ENCODE measurements at places on chromosomes 12 and 14.

DNA sequence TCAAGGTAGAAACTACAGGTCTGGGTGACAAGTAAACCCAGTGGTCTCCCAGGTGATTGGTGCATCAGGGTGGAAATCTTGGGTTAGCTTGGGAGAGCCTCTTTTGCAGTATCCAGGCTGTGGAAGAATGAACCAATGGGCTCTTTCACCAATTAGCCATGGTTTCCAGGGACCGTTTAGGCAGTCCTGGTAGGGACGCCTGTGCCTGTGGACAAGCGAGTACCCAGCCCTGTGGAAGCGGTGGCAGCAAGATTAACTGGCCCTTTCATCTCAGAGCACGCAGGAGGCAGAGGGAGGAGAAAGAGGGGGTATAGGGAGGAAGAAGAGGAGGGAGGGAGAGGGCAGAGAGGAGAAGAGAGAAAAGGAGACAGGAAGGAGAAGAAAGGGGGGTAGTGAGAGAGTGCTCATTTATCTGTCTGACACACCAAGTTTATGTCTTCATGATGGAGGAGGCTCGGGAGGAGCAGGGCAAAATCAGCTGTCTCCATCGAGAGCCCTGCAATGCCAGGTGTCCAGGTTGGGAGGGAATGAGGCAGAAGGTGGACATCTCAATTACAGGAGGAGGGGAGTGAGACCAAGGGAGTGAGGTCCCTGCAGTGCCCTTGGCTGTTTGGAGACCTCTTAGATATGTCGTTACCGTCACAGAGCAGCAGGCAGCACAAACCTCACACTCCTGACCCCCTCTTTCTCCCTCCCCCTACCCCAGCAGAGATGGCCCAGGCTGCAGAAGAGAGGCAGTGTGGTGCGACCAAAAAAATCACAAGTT is 4.6 kb upstream of the ZDHHC22 start:
- DNase-seq = no peak

- DNase-seq = peak; percentile 75
Observed at GRCh38 chr14:35121887-35122695, at the start of the genes PPP2R3C and PRORP. PPP2R3C (minus strand) TSS chr14:35121990; CDS start chr14:35121959, 31 bp downstream. PRORP (plus strand) TSS chr14:35122552; CDS start chr14:35123246, 694 bp downstream.

GRCh38 chr14:53027041-53027440 is 76.2 kb upstream of the FERMT2 start:
- no peak for DNase-seq

DNA sequence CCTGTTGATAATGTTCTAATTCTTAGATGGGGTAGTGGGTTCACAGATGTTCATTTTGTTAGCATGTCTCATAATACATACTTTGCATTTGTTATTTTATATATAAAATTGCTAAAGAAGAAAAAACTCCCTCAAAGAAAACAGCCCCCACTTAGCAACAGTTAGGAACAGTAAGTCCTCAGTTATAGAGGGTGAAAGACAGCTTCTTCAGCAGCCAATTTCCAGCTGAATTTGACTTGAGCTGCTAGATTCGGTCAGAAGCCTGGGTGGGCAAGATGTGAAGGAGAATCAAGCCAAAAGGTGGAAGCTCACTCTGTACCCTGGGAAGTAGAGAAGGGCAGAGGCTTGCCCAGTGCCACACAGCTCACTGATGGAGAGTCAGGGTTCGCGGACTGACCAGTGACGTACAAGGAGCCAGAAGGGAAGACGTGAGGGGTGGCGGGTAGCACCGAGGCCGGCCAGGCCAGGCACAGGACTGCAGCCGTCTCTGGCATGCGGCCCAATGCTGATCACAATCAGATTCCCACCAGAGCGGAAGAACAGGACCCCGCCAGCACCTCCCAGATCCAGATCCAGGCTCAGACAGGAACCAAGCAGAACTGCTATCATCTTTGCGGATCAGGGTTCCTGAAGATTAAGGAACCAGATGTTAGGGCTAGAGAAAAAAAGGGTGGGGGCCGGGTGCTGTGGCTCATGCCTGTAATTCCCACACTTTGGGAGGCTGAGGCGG is 30.4 kb upstream of the VWF start:
- no peak for DNase-seq

DNA sequence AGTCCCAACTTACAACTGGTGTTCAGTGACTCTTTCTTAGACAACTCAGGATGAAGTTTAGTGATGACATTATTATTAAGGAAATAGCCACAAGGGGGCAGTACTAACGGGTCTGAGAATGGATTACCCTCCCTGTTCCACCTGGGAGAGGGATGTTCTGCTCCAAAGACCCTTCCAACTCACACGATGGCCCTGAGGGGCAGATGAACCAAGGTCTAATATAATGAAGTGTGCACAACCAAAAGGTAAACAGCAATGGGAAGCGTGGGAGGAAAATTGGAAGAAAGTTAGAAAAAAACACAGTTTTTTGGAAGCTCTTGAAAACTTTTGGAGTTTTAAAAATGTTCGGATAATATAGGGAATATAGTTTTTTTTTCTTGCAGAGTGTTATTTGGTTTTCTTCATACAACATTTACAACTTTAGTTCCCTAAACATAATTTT is 24.0 kb downstream of the FGF6 start:
- peak; percentile 47 for DNase-seq

DNA sequence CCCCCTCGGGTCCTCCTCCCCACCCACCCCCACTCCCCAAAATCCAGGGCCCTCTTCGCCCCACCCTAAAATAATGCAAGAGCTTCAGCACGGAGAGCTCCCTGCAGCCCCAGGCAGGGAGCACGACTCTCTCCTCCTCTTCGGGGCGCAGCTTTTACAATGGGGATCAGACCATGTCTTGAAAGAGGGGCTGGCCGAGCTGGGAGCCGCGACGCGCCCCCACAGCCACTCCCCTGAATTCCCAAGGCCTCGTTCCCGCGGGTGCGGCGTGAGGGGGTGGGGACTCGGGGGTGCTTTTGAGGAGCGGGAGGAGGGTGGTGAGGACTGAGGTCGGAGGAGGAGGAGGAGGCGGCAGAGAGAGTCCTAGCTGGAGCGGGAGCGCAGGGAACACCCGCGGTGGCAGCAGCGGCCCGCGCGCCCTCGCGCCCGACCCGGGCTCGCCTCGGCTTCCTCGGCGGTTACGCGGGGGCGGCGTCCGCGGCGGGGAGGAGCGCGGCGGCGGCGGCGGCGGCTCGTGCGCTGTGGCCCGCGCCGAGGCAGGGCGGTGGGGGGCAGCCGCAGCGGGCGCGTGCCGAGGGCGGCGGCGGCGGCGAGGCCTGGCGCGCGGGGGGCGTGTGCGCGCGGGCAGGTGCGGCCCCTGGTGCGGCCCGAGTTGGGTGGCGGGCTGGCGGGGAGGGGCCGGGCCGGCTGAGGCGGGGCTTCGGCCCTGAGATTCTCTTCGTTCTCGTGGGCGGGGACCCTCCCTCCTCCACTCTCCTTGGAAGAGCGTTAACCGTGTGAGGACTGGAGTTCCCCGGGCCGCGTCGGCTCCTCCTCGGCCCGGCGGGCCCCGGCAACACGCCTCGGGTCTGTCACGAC is at the start of gene ANKS1B:
Gene ANKS1B, minus strand, starts transcription at position 666 of the 858 bp plus-strand sequence. CDS start 699 bp downstream, outside the sequence.
- DNase-seq = peak; percentile 26

DNA sequence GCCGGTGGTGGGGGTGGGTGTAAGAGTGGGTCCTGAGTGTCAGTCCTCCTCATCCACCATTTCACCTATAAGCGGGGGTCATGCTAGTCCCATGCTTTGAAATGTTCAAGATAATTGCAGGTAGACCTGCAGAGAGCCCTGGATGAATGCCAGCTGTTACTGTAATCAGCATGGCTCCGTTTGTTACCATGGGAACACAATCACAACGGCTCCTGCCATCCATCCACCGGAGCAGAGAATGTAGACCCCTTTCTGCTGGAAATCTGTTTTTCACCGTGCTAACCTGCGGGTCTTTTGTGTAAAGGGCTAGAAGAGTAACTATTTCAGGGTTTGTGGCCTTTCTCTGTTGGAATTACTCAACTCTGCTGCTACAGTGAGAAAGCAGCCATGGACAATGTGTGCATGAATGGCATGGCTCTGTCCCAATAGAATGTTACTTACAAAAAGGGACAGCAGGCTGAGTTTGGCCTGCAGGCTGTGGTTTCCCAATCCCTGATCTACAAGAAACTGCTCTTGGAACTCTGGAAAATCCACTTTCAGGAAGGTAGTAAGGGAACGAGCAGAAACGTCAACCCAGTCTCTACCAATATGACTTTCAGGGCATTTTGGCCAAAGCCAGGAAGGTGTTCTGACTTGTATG is 36.1 kb downstream of the KCTD10 start:
- DNase-seq = no peak

GRCh38 chr14:51666826-51667225 is 15.1 kb downstream of the FRMD6 start:
- DNase-seq = no peak

GRCh38 chr12:16093825-16094224 is 182.7 kb downstream of the DERA start:
- no peak for DNase-seq

- DNase-seq = no peak
Observed at GRCh38 chr12:49446571-49446970, 79.3 kb downstream of the SPATS2 start.

DNA sequence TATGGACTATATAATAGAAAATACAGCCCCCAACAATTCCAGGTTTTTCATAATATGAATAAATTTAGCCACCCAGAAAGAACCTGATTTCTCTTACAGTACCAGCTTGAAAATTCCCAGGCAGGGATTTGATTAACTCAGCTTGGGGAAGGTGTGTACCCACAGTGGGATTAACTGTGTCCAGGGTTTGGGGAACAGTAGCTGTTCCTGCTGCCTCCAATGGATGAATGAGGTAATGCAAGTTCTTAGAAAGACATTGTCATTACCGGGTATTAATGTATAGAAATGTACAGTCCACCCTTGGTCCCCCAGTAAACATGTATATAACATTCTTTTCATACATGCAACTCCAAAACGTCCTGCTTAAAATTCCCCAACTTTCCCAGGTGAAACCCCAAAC is 115.6 kb downstream of the LRIG3 start:
- DNase-seq = no peak

- DNase-seq = no peak
Observed at GRCh38 chr12:20220339-20220738, 148.0 kb upstream of the PDE3A start.

- no peak for DNase-seq
Observed at GRCh38 chr14:58367296-58367695, 28.4 kb upstream of the TOMM20L start.

GRCh38 chr12:111434680-111435338 is 29.1 kb downstream of the SH2B3 start:
- no peak for DNase-seq

GRCh38 chr12:54437243-54437642 is 18.2 kb upstream of the ITGA5 start:
- no peak for DNase-seq

GRCh38 chr12:29253906-29254625 is 105.0 kb downstream of the FAR2 start:
- no peak for DNase-seq

- no peak for DNase-seq
Observed at GRCh38 chr12:716506-716905, 35.9 kb upstream of the WNK1 start.

- DNase-seq = no peak
Observed at GRCh38 chr14:88823968-88824313, 510 bp upstream of the TTC8 start.

DNA sequence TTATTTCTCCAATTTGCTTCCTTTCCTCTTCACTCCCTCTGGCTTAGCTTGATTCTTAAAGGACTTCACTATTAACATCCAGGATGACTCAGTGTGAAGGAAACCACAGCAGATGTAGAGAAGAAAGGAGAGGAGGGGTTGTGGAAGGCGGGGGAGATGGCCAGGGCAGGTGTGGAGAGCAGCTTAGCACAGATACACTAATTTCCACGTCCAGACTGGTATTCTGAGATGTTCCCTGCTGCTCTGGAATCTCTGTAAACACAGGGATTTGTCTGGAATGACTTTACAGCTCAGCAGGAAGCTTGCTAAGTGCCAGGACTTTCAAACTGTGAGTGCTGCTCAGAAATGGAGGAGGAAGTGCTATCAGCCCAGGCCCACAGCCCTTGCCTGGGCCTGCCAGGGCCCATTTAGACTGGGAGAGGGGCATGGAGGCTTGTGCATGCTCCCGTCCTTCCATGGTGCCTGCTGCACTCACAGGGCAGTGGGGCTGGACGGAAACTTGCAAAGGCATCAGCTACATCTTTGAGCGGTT is 202.5 kb upstream of the DDHD1 start:
- DNase-seq = no peak
